Activated CD4-positive, alpha-beta memory T cell treated with anti-CD3 and anti-CD28 coated beads, Interleukin-2, amount 10 ng/mL, durations not matched to agents 7 days and 5 days (primary cell): ENCODE measurements at places on chromosomes 13 and 19.

DNA sequence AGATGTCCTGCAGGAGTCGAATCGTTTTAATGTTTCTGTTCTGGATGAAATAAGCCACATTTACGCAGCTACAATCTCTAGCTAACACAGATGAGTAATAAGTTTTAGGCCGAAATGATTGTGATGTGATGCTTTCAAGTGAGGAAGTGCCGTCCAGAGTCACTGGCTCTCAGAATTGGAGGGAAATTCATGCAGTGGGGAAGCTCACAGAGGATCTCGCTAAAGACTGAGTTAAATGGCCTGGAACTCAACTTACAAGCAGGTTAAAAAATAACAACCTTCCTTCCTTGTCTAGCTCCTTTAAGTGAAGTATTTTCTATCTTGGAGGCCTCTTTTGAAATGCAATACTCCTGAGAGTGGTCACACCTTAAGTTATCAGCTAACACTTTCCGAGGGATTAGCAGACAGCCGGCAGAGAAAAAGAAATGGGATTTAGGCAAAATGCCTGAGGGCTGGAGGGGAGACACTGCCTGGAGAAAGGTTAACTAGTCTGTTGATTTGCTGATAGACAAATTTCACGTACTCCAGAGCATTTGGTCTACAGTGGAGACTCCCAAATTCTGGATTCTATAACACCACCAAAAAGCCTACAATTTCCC, 74.2 kb downstream of the IRS2 start:
- no peak for DNase-seq

DNA sequence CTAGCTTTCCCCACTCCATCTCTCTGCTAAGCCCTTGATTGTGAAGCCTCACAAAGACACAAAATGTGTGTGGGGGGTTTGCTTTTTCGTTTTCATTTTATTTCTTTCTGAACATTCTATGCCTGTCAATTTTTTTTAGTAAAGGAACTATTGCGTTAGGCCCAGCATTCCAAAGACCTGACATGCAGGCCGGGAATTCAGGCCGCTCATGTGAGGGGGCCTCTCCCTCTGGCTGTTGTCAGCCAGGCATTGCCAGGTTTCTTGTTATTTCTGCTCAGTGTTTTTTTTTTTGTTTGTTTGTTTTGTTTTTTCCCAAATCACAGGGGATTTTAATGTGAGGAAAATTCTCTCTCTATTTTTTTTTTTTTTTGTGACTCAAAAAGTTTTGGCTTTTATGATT, 10.3 kb upstream of the MEDAG start:
- no peak for DNase-seq

DNA sequence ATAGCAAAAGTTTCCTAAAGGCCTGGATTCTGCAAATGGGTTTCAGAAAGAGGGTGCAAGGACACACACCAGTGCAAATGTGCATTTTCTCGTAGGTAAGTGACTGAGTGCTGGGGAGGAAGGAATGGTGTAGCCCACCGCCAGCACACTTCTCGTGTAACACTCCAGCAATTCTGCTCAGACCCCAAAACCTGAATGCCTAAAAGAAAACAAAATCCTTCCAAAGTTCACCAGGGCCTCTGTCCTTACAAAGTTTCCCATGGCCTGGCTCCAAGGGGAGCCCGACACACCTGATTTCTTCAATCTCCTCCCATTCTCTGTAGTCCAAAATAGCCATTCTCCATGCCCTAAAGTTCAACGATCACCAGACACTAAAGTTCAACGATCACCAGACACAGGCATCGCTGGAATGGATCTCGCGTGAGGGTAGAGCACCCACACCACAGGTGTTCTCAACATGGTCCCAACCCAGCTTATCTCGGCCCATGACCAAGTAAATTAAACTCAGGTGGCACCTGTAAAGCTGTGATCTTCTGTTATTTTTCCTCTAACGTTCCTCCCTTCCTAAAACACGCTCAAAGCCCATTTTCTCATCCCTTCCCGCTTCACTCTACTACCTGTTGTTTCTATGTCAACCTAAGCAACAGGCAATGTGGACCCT, 46.0 kb downstream of the ABCC4 start:
- no peak for DNase-seq

DNA sequence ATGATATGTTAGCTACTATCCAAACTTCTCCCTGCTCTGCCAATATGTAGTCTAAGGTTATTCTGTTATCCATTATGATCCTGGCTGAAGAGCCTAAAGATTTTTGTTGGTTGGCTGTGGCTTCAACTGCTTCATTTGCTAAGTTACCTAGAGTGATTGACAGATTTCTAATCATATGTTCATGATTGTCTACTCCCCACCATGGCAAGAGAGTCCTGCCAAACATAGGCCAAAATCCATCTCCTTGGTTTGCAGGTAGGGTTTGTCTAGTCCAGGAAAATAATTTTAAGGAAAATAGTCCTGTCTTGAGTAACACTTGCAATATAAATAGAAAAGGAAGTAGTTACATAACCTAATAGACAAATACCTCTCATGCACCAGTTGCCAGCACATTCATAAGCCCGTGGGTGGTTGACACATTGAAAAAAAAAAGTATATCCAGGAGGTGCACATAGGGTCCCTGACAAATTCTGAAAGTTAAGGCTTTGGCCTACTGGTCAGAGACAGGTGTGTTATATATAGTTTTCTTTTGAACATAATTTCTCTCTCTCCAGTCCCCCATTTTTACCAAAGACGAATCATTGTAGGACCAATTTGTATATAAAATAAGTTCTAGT, 5.4 kb upstream of the CBY2 start:
- DNase-seq, result no peak

DNA sequence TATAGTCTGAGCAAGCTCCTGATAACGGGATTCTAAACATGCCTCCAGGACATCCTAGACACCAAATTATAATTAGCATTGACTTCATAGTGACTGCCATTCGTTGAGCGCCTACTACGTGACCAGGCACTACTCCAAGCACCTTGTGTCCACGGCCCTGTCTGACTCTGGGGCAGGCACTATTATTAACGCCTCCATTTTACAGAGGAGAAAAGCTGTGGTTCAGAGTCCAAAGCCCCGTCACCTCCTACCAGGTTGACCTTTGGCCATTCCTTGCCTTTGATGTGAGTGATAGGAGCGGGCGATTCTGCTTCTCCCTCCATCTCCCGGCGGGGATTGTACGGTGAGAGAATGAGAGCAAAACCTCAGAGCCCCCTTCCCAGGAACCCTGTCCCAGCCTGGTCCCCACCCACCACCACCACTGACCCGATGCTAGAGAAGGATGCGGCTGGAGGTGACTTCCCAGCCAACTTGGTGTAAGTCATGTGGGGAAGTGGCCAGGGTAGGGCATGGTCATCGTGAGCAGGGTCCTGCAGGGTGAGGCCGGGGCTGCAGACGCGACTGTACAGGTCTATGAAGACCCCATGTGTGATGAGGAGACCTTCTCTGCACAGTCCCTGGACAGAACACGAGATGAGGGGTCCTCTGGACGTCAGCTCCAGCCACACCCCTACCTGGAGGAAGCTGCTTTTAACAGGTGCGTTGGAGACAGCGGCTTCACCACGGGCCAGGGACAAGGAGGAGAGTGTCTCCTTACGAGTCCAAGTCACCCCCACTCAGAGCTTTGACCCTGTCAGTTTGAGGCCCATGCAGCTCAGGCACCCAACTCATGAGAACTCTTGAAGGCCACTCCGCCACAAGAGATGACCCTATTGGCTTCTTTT, at the start of gene IGSF23:
IGSF23 (plus strand) TSS at position 269 of the 884 bp plus-strand sequence; CDS start at position 352, 83 bp downstream.
- DNase-seq, result no peak

DNA sequence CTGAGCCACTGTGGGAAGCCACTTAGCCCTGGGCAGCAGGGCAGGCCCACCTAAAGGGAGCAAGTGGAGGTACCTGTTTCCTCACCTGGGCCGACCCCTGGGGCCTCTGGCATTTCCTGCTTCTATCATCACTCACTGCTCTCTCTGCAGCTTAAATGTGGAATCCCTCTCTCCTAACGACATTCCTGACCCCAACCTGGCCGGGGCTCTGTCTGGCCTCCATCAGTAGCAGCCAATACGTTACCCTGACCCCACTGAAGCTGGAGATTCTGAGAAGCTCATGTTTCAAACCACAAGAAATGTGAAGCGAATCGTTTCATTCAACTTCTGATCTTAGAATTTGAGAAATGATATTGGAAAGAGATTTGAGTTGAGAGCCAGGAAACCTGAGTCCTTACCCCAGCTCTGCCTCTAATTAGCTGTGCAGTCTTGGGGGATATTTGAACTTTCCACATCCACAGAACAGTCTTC, 39.9 kb downstream of the DOCK9 start:
- no peak for DNase-seq

DNA sequence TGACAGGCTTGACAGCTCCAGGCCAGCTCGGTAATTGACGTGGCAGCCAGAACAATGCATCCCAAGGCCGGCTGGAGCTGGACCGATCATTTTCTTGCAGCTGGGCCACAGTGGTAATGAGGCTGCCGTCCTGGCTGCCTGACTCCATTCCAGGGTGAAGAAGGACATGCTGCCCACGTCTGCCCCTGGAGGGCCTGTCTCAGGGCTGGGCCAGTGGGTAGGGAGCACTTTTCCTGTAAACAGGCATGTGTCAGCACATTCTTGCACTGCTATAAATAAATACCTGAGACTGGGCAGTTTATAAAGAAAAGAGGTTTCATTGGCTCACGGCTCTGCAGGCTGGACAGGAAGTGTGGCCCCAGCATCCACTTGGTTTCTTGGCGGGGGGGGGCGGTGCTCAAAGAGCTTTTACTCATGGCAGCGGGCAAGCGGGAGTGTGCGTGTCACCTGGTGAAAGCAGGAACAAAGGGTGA, 38.1 kb upstream of the KCTD15 start:
- DNase-seq, result no peak

DNA sequence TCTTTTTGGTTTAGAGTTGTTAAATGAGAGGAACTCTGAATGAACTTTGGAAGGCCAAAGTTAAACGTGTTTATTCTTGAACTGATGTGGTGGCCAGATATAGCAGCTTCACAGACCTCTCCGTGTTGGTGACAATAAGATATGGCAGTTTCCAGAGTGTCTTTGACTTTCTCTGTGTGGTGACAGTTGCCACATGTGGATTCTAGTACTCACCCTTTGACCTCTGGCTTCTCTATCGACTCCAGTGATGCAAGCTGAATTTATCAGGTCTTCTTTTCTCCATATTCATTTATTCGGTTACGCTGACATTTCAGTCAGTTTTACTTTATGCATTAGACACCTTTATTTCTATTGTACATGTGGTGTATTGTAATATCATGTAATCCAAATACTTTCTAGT, 1469.5 kb downstream of the SLITRK1 start:
- no peak for DNase-seq
